ENCODE measurements at places on chromosomes 5 and 9. TPM values are rescaled to one million over a fixed set of nuclear protein-coding genes. Genes with fewer than 3 reads are reported as not detected.

Gene WDR38
- total RNA-seq, result not detected

- H3K4me3 ChIP-seq, result no peak overlapping the region
- H3K27ac ChIP-seq, result no peak overlapping the region
- H3K27me3 ChIP-seq, result no peaks in the 10 kb centered on the region
- H3K4me1 ChIP-seq, result 0 out of 2 replicates have a peak, but pooled peaks cover 6% of the 10 kb centered on the region
- no peak for DNase-seq
Observed at GRCh38 chr9:4670591-4670990, 4.3 kb upstream of the SPATA6L start.

Gene EGFLAM
- total RNA-seq, result 0.33 TPM

Gene TOR1A
- 60.1 TPM for total RNA-seq

Gene GRXCR2
- total RNA-seq, result not detected

DNA sequence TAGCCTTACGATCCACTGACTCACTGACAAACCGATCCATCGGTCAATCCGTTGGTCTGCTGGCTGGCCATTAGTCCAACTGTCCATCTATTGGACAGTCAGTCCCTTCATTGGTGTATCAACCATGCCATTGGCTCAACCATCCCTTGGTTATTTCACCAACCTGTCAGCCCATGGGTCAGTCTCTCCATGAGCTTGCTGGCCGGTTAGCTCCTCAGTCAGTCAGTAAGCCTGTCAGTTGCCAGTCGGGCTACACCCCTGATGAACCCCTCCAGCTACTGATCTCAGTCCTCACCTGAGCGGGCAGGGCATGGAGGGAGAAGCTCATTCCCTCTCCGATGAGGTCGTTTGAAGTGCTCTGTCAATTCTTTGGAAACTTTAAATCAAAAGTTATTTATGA, 166.5 kb downstream of the FGF18 start:
- no peaks in the 10 kb centered on the region for H3K36me3 ChIP-seq
- no peak overlapping the region for H3K4me3 ChIP-seq
- H3K4me1 ChIP-seq, result no peaks in the 10 kb centered on the region
- no peaks in the 10 kb centered on the region for H3K27me3 ChIP-seq
- DNase-seq, result no peak

GRCh38 chr5:81665795-81666194, 85.1 kb downstream of the SSBP2 start:
- H3K4me3 ChIP-seq, result no peak overlapping the region
- no peak for DNase-seq
- H3K27me3 ChIP-seq, result no peaks in the 10 kb centered on the region
- no peaks in the 10 kb centered on the region for H3K4me1 ChIP-seq
- H3K27ac ChIP-seq, result no peak overlapping the region
- peaks cover 8% of the 10 kb centered on the region for H3K36me3 ChIP-seq

Gene PRSS3
- not detected for total RNA-seq

DNA sequence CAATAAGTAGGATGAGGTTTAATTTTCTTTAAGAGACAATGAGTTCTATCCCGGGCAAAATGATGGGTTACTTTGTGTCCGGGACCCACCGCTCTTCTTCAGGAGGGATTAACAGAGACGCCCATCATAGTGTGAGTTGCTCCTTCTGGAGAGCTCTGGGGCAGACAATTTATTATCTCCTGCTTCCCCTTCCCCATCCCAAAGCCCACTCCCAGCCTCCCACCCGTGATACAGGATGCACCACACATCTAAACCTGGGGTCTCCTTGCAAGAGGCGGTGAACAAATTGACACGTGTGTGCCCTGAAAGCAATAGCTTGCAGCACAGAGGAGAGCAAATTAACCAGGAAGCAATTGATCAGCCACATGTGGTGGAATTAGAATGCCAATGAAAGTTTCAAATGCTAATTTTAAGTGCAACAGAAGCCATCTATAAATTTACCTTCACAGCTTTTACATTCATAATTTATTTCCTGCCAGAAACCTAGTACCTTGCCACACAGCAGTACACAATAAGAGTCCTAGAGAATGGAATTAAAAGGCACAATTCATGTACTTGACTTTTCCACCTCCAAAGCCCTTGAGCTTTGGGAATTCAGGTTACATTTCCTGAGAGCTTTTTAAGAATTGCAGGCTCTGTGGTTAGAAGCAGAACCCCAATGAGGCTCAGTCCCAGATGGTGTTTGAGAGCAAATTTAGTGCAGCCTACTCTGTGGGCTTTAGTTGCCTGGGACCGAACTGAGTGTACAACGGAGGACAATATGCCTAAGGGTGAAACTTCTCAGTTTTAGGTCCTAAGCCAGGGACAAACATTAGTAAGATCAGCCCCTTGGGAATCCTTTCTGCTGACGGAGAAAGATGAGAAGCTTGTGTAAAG, 399.6 kb downstream of the MED10 start:
- no peak for DNase-seq
- no peak overlapping the region for H3K4me3 ChIP-seq
- H3K4me1 ChIP-seq, result no peaks in the 10 kb centered on the region
- no peaks in the 10 kb centered on the region for H3K27me3 ChIP-seq
- no peaks in the 10 kb centered on the region for H3K36me3 ChIP-seq

DNA sequence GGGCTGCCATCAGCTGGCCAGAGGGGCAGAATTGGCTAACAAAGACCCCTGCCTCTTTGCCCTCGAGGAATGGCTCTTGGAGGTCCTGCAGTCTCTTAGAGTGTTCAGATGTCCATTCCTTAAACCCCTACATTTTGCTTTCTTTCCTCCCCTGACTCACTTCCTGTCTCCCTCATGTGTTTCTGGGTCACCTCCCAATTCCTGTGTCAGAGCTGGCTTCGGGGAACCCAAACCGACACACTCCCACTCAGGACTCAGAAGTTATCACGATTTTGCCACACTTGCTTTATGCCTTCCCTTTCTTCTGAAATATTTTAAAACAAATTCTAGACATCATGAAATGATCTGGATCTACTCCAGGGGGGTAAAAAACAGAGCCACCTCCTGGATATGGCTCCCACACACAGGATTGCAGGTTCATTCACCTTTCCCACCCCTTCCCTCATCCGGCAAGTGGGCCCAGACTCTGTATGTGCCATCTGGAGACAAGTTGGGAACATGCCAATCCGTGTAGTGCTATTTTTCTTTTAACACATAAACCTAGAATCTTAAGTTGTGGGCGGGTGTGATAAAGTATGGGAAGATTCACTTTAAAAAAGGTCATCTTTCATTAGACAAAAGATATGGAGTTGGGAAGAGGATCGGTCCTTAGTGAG, 145.7 kb downstream of the NXNL2 start:
- H3K4me3 ChIP-seq, result no peak overlapping the region
- no peaks in the 10 kb centered on the region for H3K27me3 ChIP-seq
- no peak overlapping the region for H3K27ac ChIP-seq

- no peaks in the 10 kb centered on the region for H3K27me3 ChIP-seq
- DNase-seq, result no peak
- no peak overlapping the region for H3K27ac ChIP-seq
- no peak overlapping the region for H3K4me3 ChIP-seq
- no peaks in the 10 kb centered on the region for H3K4me1 ChIP-seq
- no peaks in the 10 kb centered on the region for H3K36me3 ChIP-seq
Observed at GRCh38 chr5:123208668-123209501, 119.8 kb downstream of the PRDM6 start.

DNA sequence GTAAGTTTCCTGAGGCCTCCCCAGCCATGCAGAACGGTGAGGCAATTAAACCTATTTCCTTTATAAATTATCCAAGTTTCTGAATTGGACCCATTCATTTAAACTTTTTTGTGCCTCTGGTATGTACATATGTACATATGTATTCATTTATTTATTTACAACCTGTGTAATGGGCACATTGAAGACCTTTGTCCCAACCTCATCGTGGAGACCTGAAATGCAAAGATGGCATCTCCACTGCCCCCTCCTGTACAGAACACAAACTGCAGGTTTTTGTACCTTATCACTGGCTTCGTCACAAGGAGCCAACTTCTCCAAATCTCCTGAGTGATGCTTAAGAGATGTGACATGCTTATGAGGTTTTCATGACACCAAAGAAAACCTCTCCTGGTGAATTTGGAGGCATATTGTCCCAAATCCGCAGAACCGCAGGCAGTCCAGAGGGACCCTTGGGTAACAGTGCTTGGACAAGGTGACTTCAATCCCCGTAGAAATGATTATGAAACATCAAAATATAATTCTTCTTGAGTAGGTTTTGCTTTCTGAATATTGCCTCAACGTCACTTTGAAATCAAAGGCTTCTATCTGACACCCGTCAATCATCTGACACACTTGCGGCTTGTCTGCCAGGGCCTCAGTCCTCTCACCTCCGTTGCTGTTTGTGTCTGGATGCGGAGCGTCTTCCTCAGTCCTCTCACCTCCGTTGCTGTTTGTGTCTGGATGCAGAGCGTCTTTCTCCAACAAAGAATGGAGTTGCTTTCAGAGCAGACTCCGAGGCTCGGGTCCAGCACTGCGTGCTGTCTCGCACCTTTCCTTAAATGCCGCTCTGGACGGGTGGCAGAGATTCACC, 135.0 kb upstream of the IRX4 start:
- DNase-seq, result no peak
- H3K4me3 ChIP-seq, result no peak overlapping the region
- no peaks in the 10 kb centered on the region for H3K27me3 ChIP-seq
- H3K27ac ChIP-seq, result no peak overlapping the region
- H3K4me1 ChIP-seq, result no peaks in the 10 kb centered on the region

DNA sequence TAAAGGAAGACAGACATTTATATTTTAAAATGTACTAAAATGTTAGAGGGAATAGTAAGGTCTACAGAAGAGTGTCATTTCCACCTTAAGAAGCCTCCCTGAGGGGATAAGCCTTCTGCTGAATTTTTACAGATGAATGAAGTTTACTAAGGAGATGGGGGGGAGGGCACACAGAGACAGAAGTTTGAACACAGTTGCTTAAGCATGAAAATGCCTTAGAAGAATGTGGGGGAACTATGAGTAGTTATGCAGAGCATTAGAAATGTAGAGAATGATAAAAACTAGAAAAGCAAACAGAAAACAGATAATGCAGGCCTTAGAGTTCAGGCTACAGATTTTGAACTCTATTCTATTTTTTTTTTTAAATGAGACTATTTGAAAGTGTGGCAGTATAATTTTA, 232.2 kb upstream of the VLDLR start:
- no peak overlapping the region for H3K27ac ChIP-seq
- H3K4me3 ChIP-seq, result no peak overlapping the region
- no peaks in the 10 kb centered on the region for H3K27me3 ChIP-seq

DNA sequence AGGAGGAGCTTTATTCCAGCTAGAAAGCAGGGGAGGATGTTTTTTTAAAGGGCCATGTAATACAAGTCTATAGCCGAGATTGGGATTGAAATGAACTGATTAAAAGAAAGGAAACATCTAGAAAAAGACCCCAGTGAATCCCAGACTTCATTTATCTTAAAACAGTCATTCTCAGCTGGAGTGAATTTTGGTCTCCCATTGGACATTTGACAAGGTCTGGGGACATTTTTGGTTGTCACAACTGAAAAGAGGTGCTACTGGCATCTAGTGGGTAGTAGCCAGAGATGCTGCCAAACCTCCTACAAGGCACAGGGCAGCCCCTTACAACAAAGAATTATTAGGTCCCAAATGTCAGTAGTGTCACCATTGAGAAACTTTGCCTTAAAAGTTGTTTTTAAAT, 16.3 kb upstream of the SPINK4 start:
- H3K36me3 ChIP-seq, result no peaks in the 10 kb centered on the region
- no peak overlapping the region for H3K27ac ChIP-seq
- DNase-seq, result no peak
- no peak overlapping the region for H3K4me3 ChIP-seq

DNA sequence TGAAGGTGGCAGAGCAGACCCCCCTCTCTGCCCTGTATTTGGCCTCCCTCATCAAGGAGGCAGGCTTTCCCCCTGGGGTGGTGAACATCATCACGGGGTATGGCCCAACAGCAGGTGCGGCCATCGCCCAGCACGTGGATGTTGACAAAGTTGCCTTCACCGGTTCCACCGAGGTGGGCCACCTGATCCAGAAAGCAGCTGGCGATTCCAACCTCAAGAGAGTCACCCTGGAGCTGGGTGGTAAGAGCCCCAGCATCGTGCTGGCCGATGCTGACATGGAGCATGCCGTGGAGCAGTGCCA, 3.8 kb downstream of the ALDH1B1 start:
- no peak overlapping the region for H3K27ac ChIP-seq
- no peak for DNase-seq
- H3K27me3 ChIP-seq, result no peaks in the 10 kb centered on the region
- H3K4me1 ChIP-seq, result peaks cover 3% of the 10 kb centered on the region
- H3K36me3 ChIP-seq, result peaks cover 40% of the 10 kb centered on the region
- no peak overlapping the region for H3K4me3 ChIP-seq

DNA sequence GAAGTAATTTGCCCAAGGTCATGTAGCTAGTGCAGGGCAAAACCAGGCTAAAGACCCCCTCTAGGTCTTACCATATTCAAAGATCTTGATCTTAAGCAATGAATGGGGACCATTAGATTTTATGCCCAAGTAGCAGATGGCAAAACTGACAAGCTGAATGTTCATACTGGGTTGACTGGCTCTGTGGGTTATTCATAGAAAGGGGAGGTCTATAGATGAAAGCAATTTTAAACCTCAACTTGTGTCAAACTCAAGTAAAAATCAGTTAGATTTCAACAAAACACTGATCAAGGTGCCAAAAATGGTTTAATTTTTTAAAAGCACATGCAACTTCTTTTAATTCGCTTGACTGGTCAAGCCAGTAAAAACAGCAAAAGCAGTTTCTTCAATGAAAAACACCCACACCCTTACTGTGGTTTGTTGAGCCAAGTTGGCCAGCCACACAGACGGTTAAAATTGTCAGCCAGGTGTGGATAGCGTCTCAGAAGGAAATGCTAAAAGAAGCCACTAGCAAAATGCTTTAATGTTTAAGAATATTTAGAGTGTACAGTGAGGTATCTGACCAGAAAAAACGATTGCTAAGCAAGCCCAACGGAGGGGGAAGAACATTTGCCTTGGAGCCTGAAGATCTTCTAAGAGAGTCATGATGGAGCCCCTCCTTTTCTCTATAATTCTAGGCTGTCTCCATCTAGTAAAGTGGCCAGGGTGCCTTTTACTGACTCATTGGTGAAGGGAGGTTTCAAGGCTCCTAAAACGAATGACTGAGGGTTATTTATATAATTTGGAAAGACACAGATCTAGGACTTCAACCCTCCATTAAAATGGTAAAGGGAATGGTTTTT, 539.6 kb upstream of the CLINT1 start:
- no peak for DNase-seq
- peaks cover 6% of the 10 kb centered on the region for H3K36me3 ChIP-seq
- H3K4me3 ChIP-seq, result no peak overlapping the region
- H3K27me3 ChIP-seq, result no peaks in the 10 kb centered on the region

- DNase-seq, result no peak
- no peaks in the 10 kb centered on the region for H3K4me1 ChIP-seq
- H3K36me3 ChIP-seq, result no peaks in the 10 kb centered on the region
- no peak overlapping the region for H3K4me3 ChIP-seq
Observed at GRCh38 chr5:176167800-176168199, 70.4 kb upstream of the SIMC1 start.

Gene GABRA1
- total RNA-seq, result not detected

DNA sequence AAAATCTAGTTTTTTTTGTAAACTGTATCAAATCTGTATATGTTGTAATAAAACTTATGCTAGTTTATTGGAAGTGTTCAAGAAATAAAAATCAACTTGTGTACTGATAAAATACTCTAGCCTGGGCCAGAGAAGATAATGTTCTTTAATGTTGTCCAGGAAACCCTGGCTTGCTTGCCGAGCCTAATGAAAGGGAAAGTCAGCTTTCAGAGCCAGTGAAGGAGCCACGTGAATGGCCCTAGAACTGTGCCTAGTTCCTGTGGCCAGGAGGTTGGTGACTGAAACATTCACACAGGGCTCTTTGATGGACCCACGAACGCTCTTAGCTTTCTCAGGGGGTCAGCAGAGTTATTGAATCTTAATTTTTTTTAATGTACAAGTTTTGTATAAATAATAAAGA, 24.3 kb downstream of the HMGCR start:
- no peak overlapping the region for H3K27ac ChIP-seq
- H3K4me1 ChIP-seq, result no peaks in the 10 kb centered on the region
- DNase-seq, result no peak
- no peaks in the 10 kb centered on the region for H3K27me3 ChIP-seq
- H3K36me3 ChIP-seq, result peaks cover 51% of the 10 kb centered on the region
